Tibial artery (tissue), 4 donors: ENCODE measurements at places on chromosomes 3 and 15.
A peak's percentile ranks its signal among the peaks of the same experiment; 100 is the strongest.

DNA sequence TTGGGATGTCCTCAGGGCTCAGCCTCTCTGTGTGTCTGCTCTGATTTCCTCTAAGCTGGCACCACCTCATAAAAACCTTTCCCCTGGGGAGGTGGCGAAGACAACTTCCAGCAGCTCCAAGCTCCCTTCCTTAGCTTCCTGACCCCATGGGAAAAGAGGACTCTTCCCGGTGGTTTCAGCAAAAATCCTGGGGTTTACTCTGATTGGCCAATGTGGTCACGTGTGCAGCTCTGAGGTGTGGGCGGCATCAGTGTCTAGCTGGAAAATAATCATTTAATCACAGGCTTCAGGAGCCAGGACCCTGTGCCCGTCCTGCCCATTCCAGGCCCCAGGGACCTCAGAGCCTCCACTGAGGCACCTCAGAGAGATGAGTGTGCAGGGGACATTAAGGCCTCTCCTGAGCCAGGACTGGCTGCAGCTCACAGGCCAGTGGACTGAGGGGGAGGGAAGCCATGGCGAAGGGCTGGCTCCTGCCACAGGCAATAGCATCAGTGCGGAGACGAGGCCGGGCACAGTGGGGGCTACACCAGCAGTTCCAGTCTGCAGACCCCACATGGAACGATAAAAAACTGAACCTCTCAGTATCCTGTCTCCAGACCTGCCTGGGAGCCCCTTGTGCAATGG lies 104.1 kb downstream of the TPRA1 start:
- no peak for DNase-seq

DNA sequence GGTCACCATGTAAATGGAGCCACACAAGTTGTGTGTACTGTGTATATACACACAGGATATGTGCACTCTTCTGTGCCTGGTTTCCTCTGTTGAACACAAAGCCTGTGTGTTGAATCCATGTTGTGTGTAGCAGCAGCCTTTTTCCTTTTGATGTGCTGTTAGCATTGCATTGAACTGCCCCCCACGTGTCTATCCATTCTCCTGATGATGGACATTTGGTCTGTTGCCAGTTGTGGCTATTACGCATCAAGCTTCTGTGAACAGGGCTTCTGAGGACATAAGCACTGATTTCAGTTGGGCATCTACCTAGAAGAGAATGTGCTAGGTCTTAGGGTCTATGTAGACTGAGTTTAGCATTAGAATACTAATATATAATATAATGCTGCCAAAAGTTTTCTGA lies 77.4 kb downstream of the LSM3 start:
- DNase-seq = peak; percentile 19

GRCh38 chr15:27399241-27399640 lies 428.3 kb downstream of the GABRG3 start:
- DNase-seq = no peak

GRCh38 chr15:26864664-26865191 lies 2.1 kb upstream of the GABRA5 start:
- DNase-seq = no peak

- no peak for DNase-seq
Measured at GRCh38 chr3:192827208-192827607, 90.4 kb downstream of the MB21D2 start.

- no peak for DNase-seq
Measured at GRCh38 chr15:83697716-83698115, 43.8 kb downstream of the ADAMTSL3 start.

GRCh38 chr3:193727089-193727488 lies 134.1 kb downstream of the OPA1 start:
- no peak for DNase-seq

- DNase-seq = no peak
Measured at GRCh38 chr3:34920806-34921205, 718.5 kb upstream of the ARPP21 start.

GRCh38 chr3:120341658-120342346 lies 7.4 kb downstream of the LRRC58 start:
- no peak for DNase-seq

DNA sequence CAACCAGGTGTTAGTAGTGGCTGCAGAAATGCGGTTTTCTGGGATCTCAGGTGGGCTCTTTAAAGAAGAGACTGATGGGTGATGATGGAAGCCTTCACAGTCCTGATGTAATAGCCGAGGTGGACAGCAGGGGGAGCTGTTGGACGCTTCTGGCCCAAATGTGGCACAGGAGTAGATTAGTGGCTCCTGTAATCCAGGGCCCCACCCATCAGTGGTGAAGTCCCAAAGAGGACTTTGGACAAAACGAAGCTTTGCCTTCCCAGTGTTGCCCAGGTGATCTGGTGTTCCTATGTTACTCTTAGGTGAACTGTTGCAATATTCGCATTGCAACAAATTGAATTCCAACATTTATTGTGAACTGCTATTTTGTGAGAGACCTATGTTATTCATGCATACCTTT lies 31.8 kb upstream of the MYZAP start:
- peak; percentile 77 for DNase-seq

GRCh38 chr3:66592927-66593625 lies 92.3 kb upstream of the LRIG1 start:
- no peak for DNase-seq

- DNase-seq = no peak
Measured at GRCh38 chr3:27073912-27074311, 295.3 kb downstream of the NEK10 start.

- DNase-seq = peak; percentile 37
Measured at GRCh38 chr3:169218314-169218983, 445.1 kb downstream of the MECOM start.

DNA sequence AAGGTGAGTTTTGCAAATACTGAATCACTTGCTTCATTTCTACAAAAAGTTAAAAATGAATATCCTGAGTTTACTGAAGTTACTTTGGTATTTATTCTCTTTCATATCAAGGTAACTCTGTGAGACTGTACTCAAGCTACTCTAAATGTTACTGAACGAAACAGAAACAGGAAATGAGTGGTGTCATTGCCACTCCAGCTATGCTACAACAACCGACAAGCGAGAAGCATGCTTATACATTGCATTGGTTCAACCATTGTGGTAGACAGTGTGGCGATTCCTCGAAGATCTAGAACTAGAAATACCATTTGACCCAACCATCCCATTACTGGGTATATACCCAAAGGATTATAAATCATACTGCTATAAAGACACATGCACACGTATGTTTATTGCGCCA lies 313.2 kb upstream of the THBS1 start:
- DNase-seq = no peak

DNA sequence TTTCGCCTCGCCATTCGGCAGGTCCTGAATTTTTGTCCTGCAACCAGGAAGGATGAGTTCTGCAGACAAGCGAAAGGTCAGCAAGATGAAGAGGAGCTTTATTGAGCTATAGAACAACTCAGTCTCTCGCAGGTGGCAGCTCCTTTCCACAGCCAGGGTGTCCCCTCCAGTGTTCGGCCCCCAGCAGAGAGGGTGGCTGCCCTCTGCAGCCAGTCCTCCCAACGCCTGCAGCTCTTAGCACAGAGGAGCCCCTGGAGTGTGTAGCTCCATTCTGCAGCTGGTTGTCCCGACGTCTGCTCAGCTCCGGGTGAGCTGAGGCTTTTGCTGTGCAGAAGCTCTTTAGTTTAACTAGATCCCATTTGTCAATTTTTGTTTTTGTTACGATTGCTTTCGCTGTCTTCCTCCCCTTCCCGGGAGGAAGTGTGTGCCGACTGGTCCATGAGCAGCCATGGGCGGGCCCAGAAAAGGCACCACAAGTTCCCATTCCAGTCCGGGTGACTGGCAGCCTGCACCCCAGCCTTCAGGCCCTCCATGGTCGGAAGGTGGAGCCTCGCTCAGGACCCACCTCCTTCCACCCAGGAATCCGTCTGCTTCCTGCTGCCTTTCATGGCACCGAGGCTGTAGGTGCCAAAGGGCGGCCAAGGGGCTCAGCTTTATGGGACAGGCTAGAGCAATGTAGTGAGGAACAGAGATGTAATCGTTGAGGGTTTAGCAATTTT lies 497.8 kb upstream of the CNTN4 start:
- DNase-seq = no peak

DNA sequence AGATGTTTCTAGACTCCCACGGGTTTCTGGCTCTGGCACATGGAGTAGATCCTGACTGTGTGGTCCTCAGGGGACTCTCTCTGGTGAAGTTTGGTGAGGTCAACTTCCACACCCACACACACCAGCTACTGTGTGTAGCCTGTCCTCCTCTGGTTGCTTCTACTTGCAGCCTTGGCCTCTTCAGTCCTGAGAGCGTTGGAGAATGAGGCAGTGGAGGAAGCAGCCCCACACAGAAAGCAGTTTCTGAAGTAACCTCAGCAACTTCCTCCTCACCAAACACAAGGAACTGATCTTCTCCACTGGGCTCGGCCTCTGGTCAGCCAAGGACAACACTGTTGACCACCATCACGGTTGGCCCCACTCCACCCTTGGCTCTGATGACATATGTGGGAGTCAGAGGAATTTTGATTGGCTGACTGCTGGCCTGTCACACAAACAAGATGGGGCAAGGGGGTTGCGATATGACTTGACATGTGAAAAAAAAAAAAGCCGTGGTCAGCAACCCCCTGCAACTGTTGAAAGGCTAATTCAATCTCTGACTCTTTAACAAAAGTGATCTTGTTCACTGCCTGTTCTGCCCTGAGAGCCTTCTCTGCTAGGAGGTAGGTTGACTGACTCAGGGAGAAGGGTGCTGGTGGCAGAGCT lies 19.6 kb downstream of the CD86 start:
- DNase-seq = peak; percentile 44

DNA sequence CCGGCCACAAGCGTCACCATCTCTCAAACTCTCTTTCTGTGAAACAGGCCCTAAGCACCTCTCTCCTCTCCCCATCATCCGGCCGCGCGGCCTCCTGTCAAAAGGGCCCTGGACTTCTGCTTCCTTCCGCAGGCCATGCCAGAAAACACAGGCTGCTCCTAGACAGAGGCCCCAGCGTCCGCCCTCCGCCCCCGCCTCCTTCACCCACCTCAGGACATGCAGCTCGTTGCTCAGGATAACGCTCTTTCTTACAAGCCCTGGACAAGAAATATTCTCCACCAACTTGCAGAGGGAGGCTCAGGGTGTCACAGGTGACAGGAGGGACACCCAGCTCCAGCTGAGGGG lies 212.0 kb downstream of the XXYLT1 start:
- peak; percentile 17 for DNase-seq

- DNase-seq = no peak
Measured at GRCh38 chr3:57652203-57652602, 40.7 kb downstream of the DENND6A start.

GRCh38 chr3:122299215-122299614 lies 25.8 kb upstream of the CSTA start:
- DNase-seq = no peak

DNA sequence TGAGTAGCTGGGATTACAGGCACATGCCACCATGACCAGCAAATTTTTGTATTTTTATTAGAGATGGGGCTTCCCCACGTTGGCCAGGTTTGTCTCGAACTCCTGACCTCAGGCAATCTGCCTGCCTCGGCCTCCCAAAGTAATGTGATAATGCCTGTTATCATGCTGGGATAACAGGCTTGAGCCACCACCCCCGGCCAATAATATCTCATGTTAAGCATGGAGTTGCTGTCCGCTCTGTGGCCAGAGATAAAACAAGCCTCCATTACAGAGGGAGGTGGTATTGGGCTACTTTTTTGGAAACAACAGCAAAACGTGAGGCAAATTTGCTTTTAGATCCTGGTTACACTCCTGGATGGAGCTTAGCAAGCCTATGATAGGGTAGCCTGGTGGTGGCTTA lies 32.9 kb upstream of the ALG1L2 start:
- DNase-seq = no peak

DNA sequence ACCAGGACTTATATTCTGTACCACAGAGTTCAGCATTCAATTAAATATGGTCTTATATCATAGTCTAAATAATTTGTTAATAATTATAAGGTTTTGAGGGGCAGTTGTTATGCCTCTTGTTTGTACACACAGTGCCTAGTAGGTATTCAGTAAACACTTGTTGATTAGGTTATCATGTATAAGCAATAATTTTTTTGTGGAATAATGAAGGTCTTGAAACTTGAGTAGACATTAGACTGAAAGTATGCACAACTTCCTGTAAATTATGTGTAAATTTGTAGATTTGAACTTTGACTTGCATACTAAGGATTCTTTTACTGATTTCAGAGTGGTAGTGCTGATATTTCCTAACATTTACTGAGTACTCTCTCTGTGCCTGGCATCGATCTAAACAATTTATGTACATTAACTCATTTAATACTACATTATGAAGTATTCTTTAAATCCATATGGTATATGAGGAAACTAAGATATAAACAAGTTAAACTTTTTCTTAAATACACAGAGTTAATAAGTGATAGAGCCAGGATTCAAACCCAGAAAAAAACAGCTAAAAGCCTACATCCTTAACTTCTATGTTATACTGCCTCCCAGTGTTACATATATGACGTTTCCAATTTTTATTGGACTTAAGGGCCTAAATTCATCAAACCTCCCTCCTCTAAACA lies 65.1 kb downstream of the GLCE start:
- no peak for DNase-seq

GRCh38 chr15:42921342-42921731 lies 759 bp upstream of the TTBK2 start:
- peak; percentile 40 for DNase-seq

DNA sequence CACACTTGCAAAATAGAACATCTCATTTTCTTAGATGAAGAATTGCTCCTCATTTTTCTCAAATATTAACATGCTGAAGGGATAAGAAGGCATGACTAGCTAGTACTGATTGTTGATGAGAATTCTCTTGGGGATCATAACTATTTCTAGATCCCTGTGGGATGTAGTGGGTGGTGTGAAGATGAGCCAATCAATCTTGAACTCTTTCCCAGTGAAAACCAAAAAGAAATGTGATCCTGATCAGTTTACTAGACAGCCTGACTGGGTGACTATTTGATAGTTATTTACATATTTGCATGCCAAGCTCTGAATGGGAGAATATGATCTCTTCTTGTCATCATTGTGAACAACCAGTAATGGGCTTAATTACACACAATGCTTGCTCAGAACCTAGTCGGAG lies 63.7 kb downstream of the ZIC1 start:
- no peak for DNase-seq

DNA sequence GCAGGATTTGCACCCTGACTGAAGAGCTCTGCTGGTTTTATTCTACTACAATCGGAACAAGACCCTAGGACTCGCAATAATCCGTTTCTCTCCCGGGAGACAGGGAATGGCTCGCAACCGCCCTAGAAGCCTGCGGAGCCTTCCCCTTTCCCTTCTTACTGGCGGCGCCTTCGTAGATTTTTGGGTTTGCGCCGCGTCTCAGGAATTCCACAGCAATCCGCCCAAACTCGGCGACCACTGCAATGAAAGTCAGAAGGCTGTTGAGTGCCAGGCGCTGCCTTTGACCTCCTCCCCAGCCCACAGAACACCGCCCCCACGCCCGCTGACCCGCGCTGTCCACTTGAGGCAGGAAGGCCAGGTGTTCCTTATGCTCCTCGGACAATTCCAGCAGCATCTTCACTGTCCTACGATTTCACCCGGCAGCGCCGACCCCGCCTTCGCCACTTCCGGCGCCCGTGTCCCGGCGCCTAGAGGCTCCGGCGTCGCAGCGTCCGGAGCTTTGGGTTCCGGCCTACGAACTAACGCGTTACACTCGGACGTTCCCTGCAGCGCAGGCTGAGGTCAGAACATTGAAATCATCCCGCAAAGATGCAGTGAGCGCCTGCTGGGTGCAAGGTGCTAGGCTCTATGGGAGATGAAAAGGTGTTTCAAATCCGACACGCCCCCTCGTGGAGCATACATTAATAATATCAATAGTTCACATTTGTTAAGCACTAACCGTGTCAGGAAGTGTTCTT lies at the start of gene COMMD2:
Gene COMMD2 (minus strand): TSS at position 439 of the 737 bp plus-strand sequence. CDS start 45 bp downstream, at position 394.
- DNase-seq = peak; percentile 63

- peak; percentile 10 for DNase-seq
Measured at GRCh38 chr15:100113351-100114080, 228.3 kb downstream of the ADAMTS17 start.
